Testis (tissue), 5 donors: ENCODE measurements at places on chromosomes 2 and 18. TPM values are rescaled to one million over a fixed set of nuclear protein-coding genes. Genes with fewer than 3 reads are reported as not detected.

Gene ACYP2
- 36.2 TPM for total RNA-seq

Gene FNDC4
- 39.2 TPM for total RNA-seq

Gene KIF1A
- 37.0 TPM for total RNA-seq

Gene ING5
- total RNA-seq: 44.5 TPM

Gene MYO7B
- 3.6 TPM for total RNA-seq

Gene RHBDD1
- 43.4 TPM for total RNA-seq

Gene MTLN
- 70.3 TPM for total RNA-seq

Gene L3MBTL4
- total RNA-seq: 46.2 TPM

Gene DYNAP
- 0.24 TPM for total RNA-seq

Gene SNRNP27
- 77.1 TPM for total RNA-seq

Gene CDH2
- total RNA-seq: 165 TPM

Gene PROKR1
- 0.24 TPM for total RNA-seq

Gene SERPINB10
- total RNA-seq: not detected

Gene KCNG2
- 7.2 TPM for total RNA-seq

Gene MAP3K19
- total RNA-seq: 9.8 TPM

Gene NTSR2
- 0.47 TPM for total RNA-seq

Gene ATP8B1
- total RNA-seq: 1.7 TPM

Gene LIMS3
- 13.8 TPM for total RNA-seq

Gene CFC1
- 2.0 TPM for total RNA-seq

Gene SLC25A12
- 27.4 TPM for total RNA-seq

Gene OBSL1
- total RNA-seq: 507 TPM

Gene RAB6C
- 2.6 TPM for total RNA-seq

DNA sequence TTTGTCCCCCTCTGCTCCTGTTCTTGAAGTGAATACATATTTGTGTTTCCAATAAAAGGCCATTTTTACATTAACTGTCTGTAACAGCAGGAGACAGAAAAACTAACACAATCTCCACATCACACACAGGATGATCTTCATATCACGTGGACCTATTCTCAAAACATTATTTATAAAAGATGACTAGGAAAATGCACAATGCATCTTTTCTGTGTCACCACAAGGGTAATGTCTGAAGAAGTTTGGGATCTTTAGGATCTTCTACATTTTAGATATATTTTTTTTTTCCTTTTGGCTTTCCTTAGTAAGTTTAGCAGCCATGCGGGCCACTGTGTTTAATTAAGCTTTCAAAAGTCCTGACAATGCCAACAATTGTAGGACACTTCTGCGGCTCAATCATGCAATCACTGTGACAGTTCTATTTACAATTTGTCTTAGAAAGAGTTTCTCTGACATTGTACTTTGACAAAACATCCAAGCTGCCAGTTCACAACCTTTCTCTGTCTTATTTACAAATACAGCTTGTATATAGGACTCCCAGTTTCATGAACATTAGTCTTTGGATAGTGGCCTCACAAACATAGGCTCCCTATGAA, 12.3 kb downstream of the BCL11A start:
- DNase-seq: no peak

- DNase-seq: peak; percentile 95
These were observed 115.3 kb upstream of the STPG4 start for GRCh38 chr2:47270421-47270820.

GRCh38 chr2:20064841-20065240, 13.4 kb upstream of the LAPTM4A start:
- DNase-seq: no peak

- no peak for DNase-seq
These were observed 14.8 kb upstream of the SLC38A11 start for GRCh38 chr2:164969909-164970690.

DNA sequence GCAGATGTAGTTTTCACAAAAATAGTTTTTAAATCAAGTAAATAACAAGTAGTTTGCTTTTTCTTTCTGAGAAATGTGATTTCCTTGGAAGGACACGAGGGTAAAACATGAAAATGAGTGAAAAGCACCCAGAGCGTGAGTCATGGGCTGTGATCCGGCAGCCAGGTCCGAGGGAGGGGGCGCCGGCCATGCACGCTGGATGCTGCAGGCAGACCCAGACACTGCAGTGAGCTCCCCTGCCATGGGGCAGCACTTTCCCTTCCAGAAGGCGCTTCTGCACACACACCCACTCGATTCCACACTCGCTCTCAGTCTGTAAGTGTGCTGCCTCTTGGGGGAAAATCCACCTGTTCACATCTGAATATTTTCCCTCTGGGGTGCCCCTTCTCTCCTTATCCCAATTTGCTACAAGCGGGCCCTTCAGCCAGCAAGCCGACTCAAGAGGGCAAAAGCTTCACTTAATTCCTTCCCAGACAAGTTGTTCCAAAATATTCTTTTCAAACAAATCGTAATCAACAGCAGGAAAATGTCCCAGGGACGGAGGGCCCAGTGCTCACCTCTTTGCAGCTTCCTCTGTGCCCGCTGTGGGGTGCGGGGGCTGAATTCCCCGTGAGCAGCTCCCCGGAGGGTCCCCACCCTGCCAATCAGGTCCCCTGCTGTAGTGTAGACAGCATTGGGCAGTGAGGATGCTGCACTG, 87.0 kb upstream of the ID2 start:
- no peak for DNase-seq

DNA sequence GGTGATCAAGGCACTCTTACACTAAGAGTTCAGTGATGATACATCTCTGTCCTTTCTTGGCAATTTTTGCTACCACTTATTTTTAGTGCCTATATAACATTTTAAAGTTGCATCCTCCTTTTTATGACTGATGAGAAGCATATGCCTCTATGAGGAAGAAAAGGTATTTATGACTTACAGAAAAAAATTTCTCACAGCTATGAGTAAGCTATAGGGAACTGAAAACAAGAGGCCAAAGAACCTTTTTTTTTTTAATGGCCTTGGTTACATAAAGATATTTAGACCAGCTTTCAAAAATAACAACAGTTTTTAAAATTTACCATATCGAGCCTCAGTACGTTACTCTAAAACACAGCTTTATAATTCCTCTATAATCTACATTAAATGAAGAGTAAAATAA, 21.3 kb downstream of the MBD5 start:
- no peak for DNase-seq

- peak; percentile 32 for DNase-seq
These were observed 29.5 kb downstream of the RMC1 start for GRCh38 chr18:23532848-23533247.

- DNase-seq: no peak
These were observed 31.9 kb upstream of the ITGA6 start for GRCh38 chr2:172395503-172395902.

GRCh38 chr2:28956890-28957289, 24.2 kb upstream of the TOGARAM2 start:
- no peak for DNase-seq

DNA sequence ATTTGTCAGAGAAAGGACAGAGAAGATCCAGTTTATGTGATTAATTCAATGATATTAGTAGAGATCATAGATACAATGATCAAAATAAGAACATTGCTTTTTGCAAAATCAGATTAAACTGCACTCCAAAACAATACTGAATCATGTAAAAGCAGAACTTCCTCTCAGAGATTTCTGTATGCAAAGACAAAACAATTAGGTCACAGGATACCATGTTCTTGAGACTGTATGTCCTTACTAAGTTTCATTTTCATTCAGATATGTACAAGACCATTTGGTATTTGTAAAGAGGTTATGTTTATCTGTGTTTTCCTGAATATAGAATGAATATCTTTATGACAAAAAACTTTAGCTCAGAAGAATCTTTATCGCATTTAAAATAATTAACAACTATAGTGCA, 161.8 kb downstream of the DLGAP1 start:
- no peak for DNase-seq

DNA sequence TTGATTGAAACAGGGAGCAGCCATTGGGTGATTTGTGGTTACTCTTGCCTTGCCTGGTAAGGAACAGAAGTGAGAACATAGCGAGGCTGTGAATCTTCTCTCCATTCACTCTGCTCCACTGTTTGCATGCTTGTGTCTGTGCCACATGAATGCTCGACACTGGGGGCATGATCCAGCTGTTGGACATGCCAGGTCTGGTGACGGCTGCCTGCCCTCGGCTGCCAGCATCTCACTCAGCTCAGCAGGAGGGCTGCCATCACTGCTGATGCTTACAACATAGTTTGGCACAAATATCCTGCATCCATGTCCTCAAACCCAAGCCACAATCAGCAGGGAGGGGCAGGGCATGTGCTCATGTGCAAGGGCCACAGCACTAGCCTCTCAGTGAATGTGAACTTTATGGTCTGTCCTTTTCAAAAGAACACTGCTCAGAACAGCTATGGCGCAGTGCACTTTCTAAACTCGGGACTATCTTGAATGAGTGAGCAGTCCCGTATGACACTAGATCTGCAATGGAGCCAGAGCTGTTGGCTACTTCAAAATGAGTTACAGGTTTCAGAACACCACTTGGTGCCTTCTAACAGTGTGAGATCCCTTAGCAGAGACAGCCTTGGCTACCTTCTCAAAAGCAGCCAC, 126.3 kb downstream of the NRP2 start:
- DNase-seq: no peak

- DNase-seq: no peak
These were observed 40.2 kb upstream of the UBXN4 start for GRCh38 chr2:135701442-135701841.

- no peak for DNase-seq
These were observed 17.2 kb downstream of the MFSD6 start for GRCh38 chr2:190425221-190425866.

DNA sequence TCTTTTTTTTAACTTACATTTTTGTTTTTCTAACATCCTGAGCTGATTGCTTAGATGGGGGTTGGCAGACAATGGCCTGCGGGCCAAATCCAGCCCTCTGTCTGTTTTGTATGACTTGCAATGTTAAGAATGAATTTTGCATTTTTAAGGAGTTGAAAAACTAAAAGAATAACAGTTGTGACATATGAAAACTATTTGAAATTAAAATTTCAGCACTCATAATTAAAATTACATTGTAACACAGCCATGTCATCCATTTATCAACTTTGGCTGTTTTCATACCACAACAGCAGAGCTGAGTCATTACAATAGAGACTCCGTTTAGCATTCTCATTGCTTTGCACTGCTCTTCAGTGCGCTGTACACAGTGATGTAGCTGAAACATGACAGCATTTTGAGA, 94.1 kb upstream of the MC4R start:
- DNase-seq: no peak

- DNase-seq: no peak
These were observed 280.6 kb upstream of the PARD3B start for GRCh38 chr2:204264621-204265140.

- no peak for DNase-seq
These were observed 172.0 kb downstream of the SRBD1 start for GRCh38 chr2:45438872-45439665.

- no peak for DNase-seq
These were observed 90.4 kb downstream of the GULP1 start for GRCh38 chr2:188382107-188382506.

- no peak for DNase-seq
These were observed 122.9 kb downstream of the GLI2 start for GRCh38 chr2:120858361-120859106.

DNA sequence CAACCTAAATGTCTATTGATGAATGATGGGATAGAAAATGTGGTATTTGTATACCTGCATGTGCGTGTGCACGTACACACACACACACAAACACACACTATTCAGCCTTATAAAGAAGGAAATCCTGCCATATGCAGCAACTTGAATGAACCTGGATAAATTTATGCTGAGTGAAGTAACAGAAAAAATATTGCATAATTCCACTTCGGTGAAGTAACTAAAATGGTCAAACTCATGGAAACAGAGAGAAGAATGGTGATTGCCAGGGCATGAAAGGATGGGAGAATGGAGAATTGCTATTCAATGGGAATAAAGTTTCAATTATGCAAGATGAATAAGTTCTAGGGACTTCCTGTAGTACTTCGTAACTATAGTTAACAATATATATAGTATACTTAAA, 95.5 kb upstream of the SCN1A start:
- no peak for DNase-seq

- no peak for DNase-seq
These were observed 36.5 kb downstream of the ST3GAL5 start for GRCh38 chr2:85852152-85852840.

GRCh38 chr2:58194458-58194857, 46.7 kb downstream of the FANCL start:
- DNase-seq: no peak

- no peak for DNase-seq
These were observed 4.4 kb upstream of the BAZ2B start for GRCh38 chr2:159620796-159621195.

GRCh38 chr2:236536727-236537398, 32.8 kb upstream of the ACKR3 start:
- DNase-seq: no peak

- DNase-seq: no peak
These were observed 173.9 kb downstream of the CALCRL start for GRCh38 chr2:187274146-187274545.

GRCh38 chr2:66421612-66422011, 13.3 kb upstream of the MEIS1 start:
- DNase-seq: no peak

- DNase-seq: no peak
These were observed 406.3 kb upstream of the TRIB2 start for GRCh38 chr2:12310399-12310798.

GRCh38 chr18:3424280-3424890, 25.6 kb upstream of the TGIF1 start:
- DNase-seq: no peak
